Natural killer cell (primary cell): ENCODE measurements at places on chromosomes 6 and 20.

- H3K4me3 ChIP-seq = no peak overlapping the region
- no peaks in the 10 kb centered on the region for H3K27me3 ChIP-seq
- H3K36me3 ChIP-seq = no peaks in the 10 kb centered on the region
Observed at GRCh38 chr6:52301326-52301725, 16.8 kb upstream of the MCM3 start.

DNA sequence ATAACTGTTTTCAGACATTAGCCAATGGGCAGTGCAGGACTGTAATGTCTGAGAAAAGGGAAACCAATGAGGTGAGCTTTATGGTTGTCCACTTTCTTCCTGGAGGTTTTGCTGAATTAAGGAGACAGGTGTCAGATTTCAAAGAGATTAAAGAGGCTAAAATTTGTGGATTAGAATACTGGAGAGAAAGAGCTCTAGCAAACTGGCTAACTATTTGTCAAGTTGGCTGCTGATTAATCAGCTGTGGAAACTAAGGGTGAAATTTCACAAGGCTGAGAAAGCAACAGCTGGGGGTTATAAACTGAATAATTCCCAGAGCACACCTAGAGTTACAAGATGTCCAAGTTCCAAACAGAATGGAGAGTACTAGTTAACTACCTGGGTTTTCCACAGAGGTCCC is 198.9 kb downstream of the TBC1D32 start:
- DNase-seq = no peak
- H3K4me3 ChIP-seq = no peak overlapping the region
- no peaks in the 10 kb centered on the region for H3K36me3 ChIP-seq
- H3K4me1 ChIP-seq = no peaks in the 10 kb centered on the region
- H3K27me3 ChIP-seq = no peaks in the 10 kb centered on the region

- no peaks in the 10 kb centered on the region for H3K27me3 ChIP-seq
- no peak overlapping the region for H3K4me3 ChIP-seq
- no peaks in the 10 kb centered on the region for H3K4me1 ChIP-seq
- no peak overlapping the region for H3K27ac ChIP-seq
- DNase-seq = no peak
Observed at GRCh38 chr6:105926318-105926717, 159.8 kb upstream of the PRDM1 start.

- H3K4me1 ChIP-seq = no peaks in the 10 kb centered on the region
- no peak for DNase-seq
- H3K36me3 ChIP-seq = no peaks in the 10 kb centered on the region
- no peaks in the 10 kb centered on the region for H3K27me3 ChIP-seq
- no peak overlapping the region for H3K27ac ChIP-seq
- no peak overlapping the region for H3K4me3 ChIP-seq
Observed at GRCh38 chr6:73929405-73929804, 233.4 kb downstream of the CD109 start.

DNA sequence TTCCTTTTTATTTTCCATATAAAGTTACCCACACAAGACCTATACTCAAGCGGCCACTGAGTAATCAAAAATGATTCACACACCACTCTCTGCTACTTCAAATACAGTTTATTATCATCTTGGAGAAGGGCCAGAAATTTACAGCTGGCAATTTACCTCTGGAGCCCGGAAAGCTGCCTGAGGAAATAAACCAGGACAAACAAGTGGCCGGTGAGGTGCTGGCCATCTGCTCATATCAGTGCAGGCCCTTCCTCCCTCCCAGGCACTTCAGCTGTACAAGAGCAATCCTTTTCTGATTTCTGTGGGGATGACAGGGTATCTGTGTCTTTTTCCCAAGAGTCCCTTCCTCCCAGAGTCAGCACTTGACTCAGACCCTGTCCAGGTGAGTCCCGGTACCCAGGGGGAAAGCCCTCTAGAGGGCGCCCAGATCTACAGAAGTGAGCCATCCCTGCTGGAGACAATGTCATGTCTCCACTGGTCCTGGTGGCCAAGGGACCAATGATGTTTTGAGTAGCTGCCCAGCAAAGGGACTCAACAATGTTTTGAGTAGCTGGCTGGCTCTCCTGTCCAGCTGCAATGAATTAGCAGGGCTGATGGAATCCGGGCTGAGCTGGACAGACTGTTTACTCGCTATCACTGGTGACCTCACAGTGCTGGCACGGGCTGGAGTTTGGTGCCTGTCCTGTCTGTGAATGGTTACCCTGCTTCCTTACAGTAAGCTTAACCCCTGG is 23.6 kb downstream of the LRP11 start:
- DNase-seq = no peak
- H3K27ac ChIP-seq = no peak overlapping the region
- no peaks in the 10 kb centered on the region for H3K36me3 ChIP-seq
- H3K27me3 ChIP-seq = no peaks in the 10 kb centered on the region

DNA sequence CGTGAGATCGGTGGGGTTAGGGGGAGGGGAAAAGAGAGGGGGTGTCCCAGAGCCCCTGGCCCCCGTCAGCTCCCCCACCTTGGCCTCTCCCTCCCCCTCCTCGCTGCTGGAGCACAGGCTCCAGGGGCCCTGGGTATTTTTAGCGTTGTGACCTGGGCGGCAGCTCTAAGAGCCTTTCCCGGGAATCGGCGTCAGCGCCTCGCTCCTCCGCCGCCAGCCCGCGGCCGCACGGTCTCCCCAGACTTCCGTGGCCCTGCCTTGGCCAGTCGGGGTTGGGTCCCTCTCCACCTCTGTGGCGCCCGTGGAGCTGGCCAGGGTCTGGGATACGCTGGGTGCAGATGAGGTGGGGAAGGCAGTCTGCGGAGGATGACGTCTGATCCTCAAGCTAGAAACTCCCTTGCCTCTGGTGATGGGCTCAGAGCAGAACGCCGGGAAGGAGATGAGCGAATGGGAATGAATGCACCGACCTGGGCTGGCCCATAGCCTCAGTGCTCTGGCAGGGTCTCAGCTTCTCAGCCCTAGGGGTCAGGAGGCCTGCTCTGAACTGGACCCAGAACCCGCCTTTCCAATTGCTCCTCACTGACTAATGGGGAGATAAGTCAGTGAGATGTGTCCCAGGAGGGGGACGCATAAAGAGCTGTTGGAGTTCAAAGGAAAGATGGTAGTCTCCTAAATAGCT is 883 bp upstream of the DBNDD2 start:
- no peak for DNase-seq
- peak overlapping the region; percentile 64 for H3K4me3 ChIP-seq
- peaks cover 20% of the 10 kb centered on the region for H3K4me1 ChIP-seq
- peak overlapping the region; percentile 20 for H3K27ac ChIP-seq
- H3K36me3 ChIP-seq = peaks cover 2% of the 10 kb centered on the region

DNA sequence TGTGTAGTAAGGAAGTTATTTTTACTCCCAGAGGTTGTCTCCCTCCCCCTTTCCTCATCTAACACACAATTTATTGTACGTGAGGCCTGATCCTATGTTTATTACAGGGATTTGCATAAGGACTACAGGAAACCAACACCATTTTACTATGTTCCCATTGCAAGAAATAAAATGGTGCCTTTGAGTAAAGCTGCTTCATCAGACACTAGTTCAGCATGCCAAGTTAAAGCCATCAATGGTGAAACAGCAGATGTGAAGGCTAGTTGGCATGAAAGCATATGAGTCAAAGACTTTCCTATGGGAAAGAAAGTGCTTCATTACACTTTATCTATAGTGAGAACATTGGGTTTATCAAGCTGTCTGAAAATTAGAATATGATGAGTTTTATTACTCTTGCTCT is 543.0 kb downstream of the GRIK2 start:
- H3K27ac ChIP-seq = no peak overlapping the region
- no peak for DNase-seq
- H3K4me3 ChIP-seq = no peak overlapping the region
- H3K36me3 ChIP-seq = no peaks in the 10 kb centered on the region
- no peaks in the 10 kb centered on the region for H3K4me1 ChIP-seq
- no peaks in the 10 kb centered on the region for H3K27me3 ChIP-seq

DNA sequence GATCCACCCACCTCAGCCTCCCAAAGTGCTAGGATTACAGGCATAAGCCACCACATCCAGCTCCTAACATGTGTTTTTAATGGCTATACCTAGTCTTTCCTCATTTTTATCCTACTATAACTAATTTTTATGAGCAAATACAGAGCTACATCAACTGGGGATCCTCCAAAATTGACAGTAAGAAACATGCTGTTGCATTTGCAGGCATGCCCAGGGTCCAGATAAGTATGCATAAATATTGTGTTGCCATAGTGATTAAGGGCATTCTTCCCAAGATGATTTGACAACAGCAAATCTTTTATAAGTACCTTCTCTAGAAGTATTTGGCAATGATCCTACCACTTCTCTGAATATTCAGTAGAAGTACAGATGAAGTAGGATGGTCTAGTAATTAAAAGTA is 41.9 kb upstream of the MOXD1 start:
- no peaks in the 10 kb centered on the region for H3K36me3 ChIP-seq
- H3K27ac ChIP-seq = no peak overlapping the region
- no peak for DNase-seq
- no peaks in the 10 kb centered on the region for H3K27me3 ChIP-seq

- H3K27me3 ChIP-seq = no peaks in the 10 kb centered on the region
- no peak for DNase-seq
- H3K4me1 ChIP-seq = no peaks in the 10 kb centered on the region
- no peak overlapping the region for H3K4me3 ChIP-seq
- no peak overlapping the region for H3K27ac ChIP-seq
Observed at GRCh38 chr20:60485012-60485760, 527.0 kb downstream of the CDH26 start.

GRCh38 chr6:9186148-9186547 is 750.8 kb upstream of the SLC35B3 start:
- DNase-seq = no peak
- H3K4me3 ChIP-seq = no peak overlapping the region
- no peaks in the 10 kb centered on the region for H3K36me3 ChIP-seq
- no peaks in the 10 kb centered on the region for H3K4me1 ChIP-seq

DNA sequence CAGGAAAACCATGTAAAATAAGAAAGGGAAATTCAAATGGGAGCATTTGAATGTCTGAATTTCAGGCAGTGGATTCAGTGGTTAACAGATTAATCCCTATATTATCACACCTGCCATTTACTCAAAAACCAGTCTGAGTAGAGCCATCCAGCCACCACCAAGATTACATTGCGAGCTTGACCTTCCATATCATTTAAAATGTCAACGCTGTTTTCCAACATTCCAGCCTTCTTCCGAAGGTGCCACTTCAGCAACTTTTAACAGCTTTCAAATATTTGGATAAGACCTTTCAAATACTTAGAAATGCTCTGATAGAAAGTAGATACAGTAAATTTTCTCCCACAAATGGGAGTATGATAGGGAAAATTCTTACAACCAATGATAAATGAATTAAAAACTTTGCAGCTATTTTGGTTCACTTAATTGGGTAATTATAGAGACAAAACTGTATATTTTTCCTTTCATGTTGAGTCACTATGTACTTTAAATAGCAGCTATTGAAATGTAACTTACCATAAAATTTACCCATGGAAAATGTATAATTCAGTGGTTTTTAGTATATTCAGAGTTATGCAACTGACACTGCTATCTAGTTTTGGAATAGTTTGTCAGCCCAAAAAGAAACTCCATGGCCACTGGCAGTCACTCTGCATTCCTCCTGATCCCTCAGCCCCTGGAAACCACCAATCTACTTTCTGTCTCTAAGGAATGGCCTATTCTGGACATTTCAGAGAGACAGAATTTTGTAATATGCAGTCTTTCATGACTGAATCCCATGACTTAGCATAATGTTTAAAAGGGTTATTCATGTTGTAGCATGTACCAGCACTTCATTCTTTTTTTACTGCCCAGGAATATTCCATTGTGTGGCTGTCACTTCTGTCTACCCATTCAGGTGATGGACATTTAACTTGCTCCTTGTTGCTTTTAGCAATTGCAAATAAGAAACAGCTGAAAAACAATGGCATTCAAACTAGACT is 21.5 kb downstream of the EZR start:
- peaks cover 3% of the 10 kb centered on the region for H3K36me3 ChIP-seq
- H3K27me3 ChIP-seq = no peaks in the 10 kb centered on the region
- DNase-seq = no peak
- no peak overlapping the region for H3K27ac ChIP-seq
- H3K4me1 ChIP-seq = peaks cover 52% of the 10 kb centered on the region

GRCh38 chr6:89198235-89198634 is 18.9 kb downstream of the GABRR1 start:
- DNase-seq = no peak
- H3K4me1 ChIP-seq = no peaks in the 10 kb centered on the region
- no peaks in the 10 kb centered on the region for H3K27me3 ChIP-seq
- H3K4me3 ChIP-seq = no peak overlapping the region

DNA sequence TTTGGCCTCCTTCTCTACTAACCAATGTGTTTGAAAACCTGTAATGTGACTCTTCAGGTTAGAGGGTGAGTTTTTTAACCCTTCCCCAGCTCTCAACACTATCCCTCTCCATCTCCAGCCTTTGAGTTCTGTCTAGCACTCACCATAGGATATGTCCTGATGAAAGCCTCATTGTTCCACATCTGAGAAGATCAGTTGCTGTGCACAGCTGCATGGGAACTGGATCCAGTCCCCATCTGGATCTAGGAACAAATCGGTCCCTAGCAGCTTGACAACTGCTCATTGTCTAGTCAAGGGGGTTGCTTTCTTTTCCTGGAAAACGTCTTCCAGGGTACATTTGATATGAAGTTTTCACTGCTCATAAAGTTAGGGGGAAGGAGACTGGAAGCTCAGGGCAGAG is 45.4 kb upstream of the AGPAT4 start:
- H3K36me3 ChIP-seq = no peaks in the 10 kb centered on the region
- no peaks in the 10 kb centered on the region for H3K27me3 ChIP-seq
- no peak overlapping the region for H3K27ac ChIP-seq
- DNase-seq = no peak
- no peaks in the 10 kb centered on the region for H3K4me1 ChIP-seq

DNA sequence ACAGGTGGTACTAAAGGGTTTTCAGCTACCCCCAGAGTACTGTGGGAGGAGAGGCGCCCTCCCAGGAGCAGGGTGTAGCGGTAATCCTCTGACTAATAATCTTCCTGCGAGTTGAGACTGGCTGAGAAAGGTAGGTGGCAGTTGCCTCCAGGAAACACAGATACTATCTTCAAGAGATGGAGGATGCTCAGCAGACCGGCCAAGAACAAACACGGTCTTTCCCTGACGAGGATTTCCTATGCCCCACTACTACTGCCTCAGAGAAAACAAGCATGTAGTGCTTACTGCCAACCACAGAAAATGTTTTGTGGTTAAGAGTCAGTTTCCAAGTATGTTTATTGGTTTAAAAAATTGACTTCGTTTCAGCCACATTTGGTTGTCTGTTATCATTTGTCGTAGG is 26.8 kb downstream of the C6orf89 start:
- no peaks in the 10 kb centered on the region for H3K27me3 ChIP-seq
- peaks cover 31% of the 10 kb centered on the region for H3K36me3 ChIP-seq
- peak overlapping the region; percentile 49 for H3K27ac ChIP-seq
- H3K4me1 ChIP-seq = peaks cover 19% of the 10 kb centered on the region
- H3K4me3 ChIP-seq = no peak overlapping the region

- H3K4me3 ChIP-seq = peak overlapping the region; percentile 96
- H3K4me1 ChIP-seq = peaks cover 56% of the 10 kb centered on the region
- no peaks in the 10 kb centered on the region for H3K27me3 ChIP-seq
- H3K36me3 ChIP-seq = no peaks in the 10 kb centered on the region
- H3K27ac ChIP-seq = peak overlapping the region; percentile 96
Observed at GRCh38 chr6:30688569-30688968, 2.1 kb upstream of the PPP1R18 start.

GRCh38 chr6:169171016-169171415 is 82.6 kb downstream of the THBS2 start:
- no peak overlapping the region for H3K27ac ChIP-seq
- DNase-seq = no peak
- no peaks in the 10 kb centered on the region for H3K36me3 ChIP-seq
- no peaks in the 10 kb centered on the region for H3K4me1 ChIP-seq
- no peak overlapping the region for H3K4me3 ChIP-seq
- no peaks in the 10 kb centered on the region for H3K27me3 ChIP-seq

GRCh38 chr6:135183532-135184440 is 2.7 kb downstream of the MYB start:
- peaks cover 3% of the 10 kb centered on the region for H3K27me3 ChIP-seq
- peaks cover 24% of the 10 kb centered on the region for H3K4me1 ChIP-seq
- no peaks in the 10 kb centered on the region for H3K36me3 ChIP-seq
